Liver (tissue), 10 donors: ENCODE measurements at places on chromosomes 5 and 9.
A peak's percentile ranks its signal among the peaks of the same experiment; 100 is the strongest.

- no peak for DNase-seq
Measured at GRCh38 chr9:89036383-89036782, 45.1 kb downstream of the S1PR3 start.

DNA sequence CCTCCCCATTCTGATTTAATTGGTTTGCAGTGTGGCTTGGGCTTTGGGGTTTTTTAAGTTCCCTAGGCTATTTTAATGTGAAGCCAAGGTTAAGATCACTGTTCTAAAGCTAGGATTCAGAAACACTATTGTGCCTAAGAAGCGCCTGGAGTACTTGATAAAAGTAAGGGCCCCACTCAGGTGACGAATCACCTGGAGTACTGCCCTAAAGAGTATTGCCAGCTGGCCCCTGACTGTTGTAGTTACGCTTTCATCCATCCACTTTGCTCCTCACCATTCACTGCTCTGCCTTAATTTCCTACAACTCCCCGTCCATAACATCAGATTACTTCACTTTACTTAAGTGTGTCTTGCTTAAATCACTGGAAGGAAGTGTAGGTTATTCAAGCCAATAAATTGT is 119.3 kb downstream of the CD180 start:
- DNase-seq, result no peak

DNA sequence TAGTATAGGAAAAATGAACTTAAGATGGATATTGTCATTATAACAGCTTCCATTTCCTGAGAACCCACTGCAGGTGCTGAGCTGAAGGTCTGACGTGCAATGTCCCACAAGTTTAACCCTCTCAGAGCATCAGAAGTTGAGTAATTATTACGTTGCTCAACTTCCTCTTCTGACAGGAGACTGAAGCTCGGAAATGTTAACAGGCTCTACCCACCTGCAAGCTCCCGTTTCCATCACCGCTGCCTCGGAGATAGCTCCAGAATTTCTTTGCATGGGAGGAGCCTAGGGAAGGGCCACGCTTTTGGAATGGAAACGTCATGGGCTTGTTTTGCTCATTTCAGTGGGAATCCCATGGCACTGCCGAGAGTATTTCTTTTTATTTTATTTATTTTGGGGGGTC is 1.0 kb upstream of the NTMT1 start:
- no peak for DNase-seq

- DNase-seq, result no peak
Measured at GRCh38 chr5:99187611-99188010, 258.8 kb upstream of the CHD1 start.

DNA sequence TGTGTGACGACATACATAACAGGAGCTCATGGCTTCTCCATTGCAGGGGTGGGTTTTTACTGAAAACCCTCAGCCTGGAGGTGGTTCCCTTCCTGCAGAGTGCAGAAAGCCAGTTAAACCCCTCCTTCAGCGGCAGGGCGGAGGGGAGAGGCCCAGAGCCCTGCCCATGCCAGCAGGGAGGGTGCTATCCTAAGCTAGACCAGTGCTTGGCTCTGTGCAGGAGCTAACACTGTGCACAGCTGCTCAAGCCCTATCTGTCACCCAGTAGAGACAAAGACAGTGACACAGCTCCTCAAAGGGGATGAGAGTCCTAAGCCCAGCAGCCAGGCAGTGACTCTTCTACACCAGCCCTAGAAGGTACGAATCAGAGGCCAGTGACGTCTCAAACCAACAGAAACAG is 70.0 kb upstream of the ZSWIM6 start:
- no peak for DNase-seq

GRCh38 chr5:84433461-84433860 is 48.8 kb upstream of the EDIL3 start:
- DNase-seq, result no peak

DNA sequence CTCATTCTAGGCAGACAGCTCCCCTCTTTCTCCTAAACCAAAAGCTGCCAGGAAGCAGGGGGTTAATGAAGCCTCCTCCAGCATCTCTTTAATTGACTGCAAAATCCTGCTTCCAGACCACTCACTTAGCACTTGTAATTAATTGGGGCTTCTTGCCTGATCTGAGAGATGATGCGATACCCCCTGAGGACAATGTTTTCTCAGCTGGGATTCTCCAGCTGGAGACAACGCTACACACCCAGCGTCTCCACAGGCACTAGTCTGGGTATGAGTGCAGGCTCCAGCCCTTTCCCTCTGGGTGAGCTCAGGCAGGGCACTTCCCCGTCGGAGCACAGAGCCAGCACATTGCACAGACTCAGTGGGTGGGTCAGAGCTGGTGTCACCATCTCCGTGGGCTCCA is 16.1 kb downstream of the CPLX2 start:
- no peak for DNase-seq

- DNase-seq, result peak; percentile 17
Measured at GRCh38 chr9:98995059-98995671, 51.5 kb downstream of the COL15A1 start.

DNA sequence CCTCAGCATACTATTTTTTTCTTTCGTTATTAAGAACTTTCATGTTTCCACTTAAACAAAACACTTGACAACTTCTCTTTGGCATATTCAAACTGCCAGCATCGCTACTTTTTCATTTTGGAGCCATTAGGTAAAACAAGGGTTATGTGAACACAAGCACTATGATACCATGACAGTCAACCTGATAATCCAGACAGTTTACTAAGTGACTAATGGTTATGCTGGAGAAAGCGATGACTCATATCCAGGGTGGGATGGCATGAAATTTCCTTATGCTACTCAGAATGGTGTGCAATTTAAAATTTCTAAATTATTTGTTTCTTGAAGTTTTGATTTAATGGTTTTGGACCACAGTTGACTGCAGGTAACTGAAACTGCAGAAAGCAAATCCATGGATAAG is 29.9 kb upstream of the PRSS3 start:
- DNase-seq, result no peak

- no peak for DNase-seq
Measured at GRCh38 chr5:58294598-58295305, 165.1 kb downstream of the PLK2 start.

GRCh38 chr9:134188386-134189144 is 24.2 kb upstream of the RNU6ATAC start:
- DNase-seq, result no peak

- DNase-seq, result no peak
Measured at GRCh38 chr9:110900917-110901316, 137.4 kb downstream of the LPAR1 start.

DNA sequence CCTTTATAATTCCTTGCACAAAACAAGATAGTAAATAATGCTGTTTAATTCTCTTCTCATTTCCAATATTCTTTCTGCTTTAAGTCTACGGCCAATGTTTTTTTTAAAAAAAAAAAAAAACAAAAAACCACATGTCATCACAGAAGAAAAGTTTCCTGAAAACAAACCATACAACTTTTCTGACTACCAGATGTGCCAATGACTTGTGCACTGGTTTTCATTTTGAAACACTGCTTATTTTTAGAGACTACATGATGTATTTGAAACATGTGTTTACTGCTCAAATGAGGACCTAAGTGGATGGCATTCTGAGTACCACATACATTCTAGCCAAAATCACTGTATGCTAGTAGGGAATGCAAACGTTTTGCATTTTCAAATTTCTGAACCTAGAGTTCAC is 167.9 kb downstream of the GLIS3 start:
- no peak for DNase-seq

GRCh38 chr5:32686799-32687498 is 24.2 kb upstream of the NPR3 start:
- DNase-seq, result no peak

GRCh38 chr9:98101416-98101815 is 17.6 kb downstream of the TRIM14 start:
- no peak for DNase-seq

DNA sequence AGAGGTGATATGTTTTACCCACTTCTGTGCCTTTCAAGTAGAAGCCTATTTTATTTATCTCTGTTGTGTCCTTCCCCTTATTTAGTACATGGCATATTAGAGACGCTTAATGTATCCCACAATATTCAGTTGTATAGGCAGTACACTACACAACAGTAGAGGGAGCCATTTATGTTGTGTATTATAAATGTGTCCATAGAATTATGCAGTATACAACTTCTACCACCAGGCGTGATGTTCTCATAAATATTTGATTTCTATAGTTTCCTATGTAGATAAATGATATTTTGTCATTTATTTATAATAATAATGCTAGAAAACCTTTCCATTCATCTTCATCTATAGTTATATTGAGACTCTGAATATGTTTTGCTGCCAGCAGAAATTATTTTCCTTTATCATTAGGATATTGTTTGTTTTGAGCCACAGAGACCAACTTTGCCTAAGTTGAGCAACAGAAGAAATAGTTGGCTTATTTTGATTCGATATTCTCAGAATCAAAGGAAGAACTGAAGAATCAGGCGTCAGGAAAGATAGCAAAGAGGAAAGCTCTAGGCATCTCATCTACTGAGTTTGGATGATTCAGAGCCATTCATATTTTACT is 81.7 kb downstream of the ADAMTS19 start:
- DNase-seq, result no peak

- no peak for DNase-seq
Measured at GRCh38 chr5:10600626-10601245, 36.9 kb downstream of the ANKRD33B start.

DNA sequence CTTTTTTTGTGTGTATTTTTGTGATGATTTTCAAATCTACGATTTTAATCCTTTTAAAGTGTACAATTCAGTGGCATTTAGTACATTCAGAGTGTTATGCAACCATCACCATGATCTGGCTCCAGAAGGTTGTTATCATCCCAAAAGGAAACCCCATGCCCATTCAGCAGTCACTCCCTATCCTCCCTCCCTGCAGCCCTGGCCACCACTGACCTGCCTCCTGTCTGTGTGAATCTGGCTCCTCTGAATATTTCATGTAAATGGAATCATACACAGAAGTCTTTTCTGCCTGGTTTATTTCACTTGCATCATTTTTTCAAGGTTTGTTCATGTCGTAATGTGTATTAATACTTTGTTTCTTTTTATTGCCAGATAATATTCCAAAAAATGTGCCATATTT is 32.5 kb downstream of the HABP4 start:
- no peak for DNase-seq

DNA sequence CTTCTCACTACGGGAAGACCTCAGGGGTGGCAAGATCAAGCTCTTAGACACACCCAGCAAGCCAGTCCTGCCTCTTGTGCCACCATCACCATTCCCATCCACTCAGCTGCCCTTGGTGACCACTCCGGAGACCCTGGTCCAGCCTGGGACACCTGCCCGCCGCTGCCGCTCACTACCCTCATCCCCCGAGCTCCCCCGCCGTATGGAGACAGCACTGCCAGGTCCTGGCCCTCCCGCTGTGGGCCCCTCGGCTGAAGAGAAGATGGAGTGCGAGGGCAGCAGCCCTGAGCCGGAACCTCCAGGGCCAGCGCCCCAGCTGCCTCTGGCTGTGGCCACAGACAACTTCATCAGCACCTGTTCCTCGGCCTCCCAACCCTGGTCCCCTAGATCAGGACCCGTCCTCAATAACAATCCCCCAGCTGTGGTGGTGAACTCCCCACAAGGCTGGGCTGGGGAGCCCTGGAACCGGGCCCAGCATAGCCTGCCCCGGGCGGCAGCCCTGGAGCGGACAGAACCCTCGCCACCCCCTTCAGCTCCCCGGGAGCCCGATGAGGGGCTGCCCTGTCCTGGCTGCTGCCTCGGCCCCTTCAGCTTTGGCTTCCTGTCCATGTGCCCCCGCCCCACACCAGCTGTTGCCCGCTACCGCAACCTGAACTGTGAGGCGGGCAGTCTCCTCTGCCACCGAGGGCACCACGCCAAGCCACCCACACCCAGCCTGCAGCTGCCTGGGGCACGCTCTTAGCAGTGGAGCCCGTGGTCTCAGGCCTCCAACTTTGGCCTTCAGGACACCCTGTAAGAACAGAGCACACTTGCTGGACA is 4.1 kb downstream of the TESK1 start:
- DNase-seq, result no peak

- no peak for DNase-seq
Measured at GRCh38 chr5:102450313-102450990, 48.3 kb downstream of the SLCO6A1 start.

- no peak for DNase-seq
Measured at GRCh38 chr5:9555961-9556360, 10.1 kb upstream of the SEMA5A start.

DNA sequence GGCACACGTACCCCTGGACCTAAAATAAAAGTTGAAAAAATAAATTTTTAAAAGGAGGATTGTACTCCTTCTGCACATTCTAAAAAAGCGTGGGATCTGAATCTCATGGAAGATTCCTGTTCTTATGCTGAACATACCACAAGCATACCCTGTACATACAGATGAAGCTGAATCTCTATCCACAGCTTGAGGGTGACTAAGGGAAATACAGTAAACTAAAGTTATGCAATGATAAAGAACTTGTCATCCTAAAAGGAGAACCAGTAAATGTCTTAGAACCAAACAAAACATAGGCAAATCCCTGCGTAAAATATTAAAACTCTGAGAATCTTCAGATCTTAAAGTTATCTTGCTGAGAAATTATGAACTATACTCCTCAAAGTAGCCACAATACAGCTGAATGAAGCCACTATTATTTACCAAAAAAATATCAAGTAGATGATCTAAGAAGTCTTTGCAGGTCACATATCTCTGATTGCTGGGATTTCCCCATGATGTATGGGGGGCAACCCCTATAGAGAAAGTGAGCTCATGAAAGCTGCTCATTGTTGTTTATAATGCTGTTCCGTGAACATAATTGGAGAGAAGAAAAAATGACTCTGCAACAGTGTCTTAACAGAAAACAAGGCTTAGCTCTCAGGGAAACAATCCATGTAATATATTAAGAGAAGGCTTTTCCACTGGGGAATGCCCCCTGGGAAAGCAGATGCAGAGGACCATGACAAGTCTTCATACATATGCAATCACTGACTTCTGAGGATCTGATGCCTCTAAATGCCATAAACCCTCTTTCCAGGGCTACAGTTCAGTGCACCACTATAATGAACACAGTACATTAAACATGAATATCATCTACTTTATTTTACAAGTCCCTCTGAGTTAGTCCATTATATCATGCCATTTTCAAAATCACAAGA is 210.1 kb downstream of the EPB41L4A start:
- DNase-seq, result no peak

DNA sequence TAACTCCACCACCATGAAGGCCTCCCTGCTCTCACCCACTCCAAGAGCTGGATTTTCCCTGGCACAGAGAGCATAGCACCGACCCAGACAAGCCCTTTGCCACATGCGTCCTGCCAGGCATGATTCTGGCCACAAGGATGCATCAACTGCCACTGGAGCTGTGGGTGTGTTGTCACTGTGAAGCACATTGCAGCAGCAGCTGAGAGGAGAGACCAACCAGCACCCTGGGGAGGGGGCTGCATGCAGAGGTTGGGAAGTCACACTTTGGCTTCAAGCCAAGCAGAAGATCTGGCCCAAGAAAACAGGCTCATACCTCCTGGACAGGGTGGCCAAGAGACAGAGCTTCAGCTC is 22.6 kb upstream of the PTGES start:
- no peak for DNase-seq

- no peak for DNase-seq
Measured at GRCh38 chr5:6780802-6781391, 67.7 kb downstream of the TENT4A start.
